Activated CD4-positive, alpha-beta T cell treated with anti-CD3 and anti-CD28 coated beads, Interleukin-2, amount 50 U/mL, for 24 hours (primary cell): ENCODE measurements at places on chromosomes 7 and 10.

- no peak for DNase-seq
These were observed 572 bp upstream of the BHLHA15 start for GRCh38 chr7:98210513-98211220.

DNA sequence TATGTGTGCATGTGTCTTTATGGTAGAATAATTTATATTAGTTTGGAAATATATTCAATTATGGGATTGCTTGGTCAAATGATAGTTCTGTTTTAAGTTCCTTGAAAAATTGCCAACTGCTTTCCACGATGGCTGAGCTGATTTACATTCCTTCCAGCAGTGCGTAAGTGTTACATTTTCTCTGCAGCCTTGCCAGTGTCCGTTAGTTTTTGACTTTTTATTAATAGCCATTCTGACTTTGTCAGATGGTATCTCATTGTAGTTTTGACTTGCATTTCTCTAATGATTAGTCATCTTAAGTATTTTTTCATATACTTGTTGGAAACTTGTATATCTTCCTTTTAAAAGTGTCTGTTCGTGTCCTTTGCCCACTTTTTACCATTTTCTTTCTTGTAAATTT, 434.2 kb upstream of the POT1 start:
- DNase-seq, result no peak

GRCh38 chr7:103752995-103753394, 236.5 kb downstream of the RELN start:
- no peak for DNase-seq

DNA sequence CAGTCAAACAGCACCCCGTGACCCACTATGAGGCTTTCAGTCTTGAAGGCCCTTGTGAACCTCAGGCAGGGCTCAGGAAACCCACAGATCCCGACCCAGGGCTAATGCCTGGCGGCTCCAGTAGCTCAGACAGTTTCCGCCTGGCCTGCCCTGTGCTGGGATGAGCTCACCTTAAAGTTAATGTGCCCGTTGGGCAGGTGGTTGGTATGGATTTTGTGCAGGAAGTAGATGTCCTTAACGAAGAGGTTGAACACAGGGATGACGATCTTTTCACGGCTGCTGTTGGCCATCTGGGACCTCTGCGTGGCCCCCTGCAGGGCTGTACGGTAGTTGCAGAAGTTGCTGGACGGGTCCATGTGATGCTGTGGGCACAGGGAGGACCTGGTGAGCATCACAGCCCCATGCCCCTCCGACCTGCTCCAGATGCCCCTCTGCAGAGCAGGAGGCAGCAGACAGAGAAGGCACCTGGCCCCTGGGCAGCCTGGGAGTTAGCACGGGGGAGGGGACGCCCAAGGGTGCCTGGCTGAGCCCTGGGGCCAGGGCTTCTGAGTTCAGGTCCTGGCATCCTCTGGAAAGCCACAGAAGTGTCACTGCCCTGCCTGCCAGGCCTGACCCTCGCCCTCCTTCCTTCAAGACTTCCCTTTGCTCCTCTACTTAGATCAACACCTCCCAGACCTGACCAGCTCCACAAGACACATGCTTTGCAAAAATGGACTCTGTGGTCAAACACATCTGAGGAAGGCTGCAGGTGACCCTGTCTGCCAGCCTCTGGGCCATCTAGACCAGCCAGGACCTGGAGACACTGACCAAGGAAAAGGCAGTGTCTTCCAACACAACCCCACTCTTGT, 59.8 kb downstream of the CSGALNACT2 start:
- DNase-seq, result no peak

GRCh38 chr7:73454424-73454823, 20.8 kb downstream of the FZD9 start:
- no peak for DNase-seq

- DNase-seq, result no peak
These were observed 58.9 kb downstream of the SH2D4B start for GRCh38 chr10:80596391-80597257.

DNA sequence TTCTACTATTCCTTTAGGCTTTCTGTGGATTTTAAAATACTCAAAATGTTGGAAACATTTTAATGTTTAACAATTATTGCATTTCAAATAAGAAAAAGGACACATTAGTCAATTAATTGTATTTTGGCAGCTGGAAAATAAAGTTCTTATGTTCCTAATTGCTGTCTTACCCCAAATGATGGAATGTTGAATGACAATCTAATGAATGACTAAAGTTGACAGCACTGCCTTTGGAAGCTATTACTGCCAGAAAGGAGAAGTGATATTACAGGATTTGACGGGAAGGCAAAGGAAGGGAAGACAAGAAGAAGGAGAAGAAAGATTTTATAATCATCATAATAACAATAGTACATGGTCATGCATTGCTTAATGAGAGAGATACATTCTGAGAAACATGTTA, 23.4 kb upstream of the TMEM229A start:
- no peak for DNase-seq
